ENCODE measurements at places on chromosomes 1 and 21. TPM values are rescaled to one million over a fixed set of nuclear protein-coding genes. Genes with fewer than 3 reads are reported as not detected.

NRIP1 gene
- total RNA-seq = 25.4 TPM

TMEM240 gene
- 0.23 TPM for total RNA-seq

OR2T2 gene
- total RNA-seq = not detected

TMEM79 gene
- total RNA-seq = 37.5 TPM

LCE1C gene
- total RNA-seq = not detected

PRAMEF18 gene
- not detected for total RNA-seq

FCRL2 gene
- not detected for total RNA-seq

GPR37L1 gene
- total RNA-seq = 0.07 TPM

GPR52 gene
- total RNA-seq = 0.21 TPM

FCGR2B gene
- not detected for total RNA-seq

OR2T33 gene
- not detected for total RNA-seq

LRRC53 gene
- total RNA-seq = not detected

PSMA5 gene
- total RNA-seq = 42.0 TPM

ORC1 gene
- total RNA-seq = 15.3 TPM

ANGPTL1 gene
- total RNA-seq = not detected

DYNLT5 gene
- total RNA-seq = not detected

ATP6V1G3 gene
- not detected for total RNA-seq

CD101 gene
- total RNA-seq = 0.14 TPM

SELP gene
- total RNA-seq = not detected

OR6P1 gene
- not detected for total RNA-seq

CDCA8 gene
- 22.4 TPM for total RNA-seq

PRAMEF10 gene
- not detected for total RNA-seq

TRIM17 gene
- total RNA-seq = 4.0 TPM

RBM11 gene
- 0.35 TPM for total RNA-seq

SHISAL2A gene
- total RNA-seq = not detected

CFAP74 gene
- total RNA-seq = not detected

NUAK2 gene
- 18.8 TPM for total RNA-seq

TSSK3 gene
- not detected for total RNA-seq

HSF2BP gene
- total RNA-seq = 10.6 TPM

CELA2A gene
- total RNA-seq = not detected

SLC2A5 gene
- 0.42 TPM for total RNA-seq
